Kidney glomerular epithelial cell (primary cell): ENCODE measurements at places on chromosomes 7 and 10.

GRCh38 chr10:51950371-51950995, 251.1 kb upstream of the CSTF2T start:
- DNase-seq = no peak

- DNase-seq = no peak
These were observed 326.9 kb downstream of the GPAM start for GRCh38 chr10:111856631-111857030.

- no peak for DNase-seq
These were observed 68.9 kb downstream of the XRCC2 start for GRCh38 chr7:152607007-152607406.

GRCh38 chr7:129607471-129608120, 3.9 kb upstream of the NRF1 start:
- DNase-seq = no peak

- DNase-seq = no peak
These were observed 462 bp upstream of the CISD1 start for GRCh38 chr10:58268454-58268945.

DNA sequence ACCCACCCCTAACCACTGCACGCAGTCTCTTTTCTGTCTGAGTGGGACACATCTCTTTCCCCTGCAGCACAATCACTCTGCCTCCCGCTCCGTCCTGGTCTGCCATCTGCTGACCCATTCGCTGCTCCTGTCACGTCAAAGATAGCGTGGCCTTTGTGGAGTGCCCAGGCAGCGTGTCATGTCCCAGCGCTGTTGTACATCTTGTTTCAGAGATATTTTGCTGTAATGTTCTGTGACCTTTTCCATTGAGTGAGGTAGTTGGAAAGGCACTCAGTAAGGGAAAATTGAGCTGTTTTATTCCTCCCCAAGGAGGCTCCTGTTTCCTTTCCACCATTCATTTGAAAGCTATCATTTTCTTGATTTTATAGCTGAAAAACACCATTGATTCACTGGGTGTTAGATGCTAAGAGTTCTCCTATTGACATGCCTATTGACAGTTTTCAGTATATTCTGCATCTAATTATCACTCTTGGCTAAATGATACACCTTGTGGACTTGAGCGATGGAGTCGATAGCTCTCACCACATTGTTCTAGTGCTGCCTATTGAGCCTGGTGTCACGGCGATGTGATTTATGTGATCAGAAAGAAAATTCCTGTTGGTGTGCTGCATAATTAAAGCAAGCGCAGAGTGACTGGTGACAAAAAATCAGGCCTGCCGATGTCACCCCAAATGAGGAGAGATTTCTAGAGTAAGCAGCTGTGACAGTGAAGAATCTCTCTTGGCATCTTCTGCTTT, 372.6 kb downstream of the LRMDA start:
- DNase-seq = no peak

GRCh38 chr7:139203992-139204391, 27.0 kb upstream of the UBN2 start:
- DNase-seq = no peak

GRCh38 chr7:66502230-66503035, 126.2 kb upstream of the KCTD7 start:
- DNase-seq = no peak

DNA sequence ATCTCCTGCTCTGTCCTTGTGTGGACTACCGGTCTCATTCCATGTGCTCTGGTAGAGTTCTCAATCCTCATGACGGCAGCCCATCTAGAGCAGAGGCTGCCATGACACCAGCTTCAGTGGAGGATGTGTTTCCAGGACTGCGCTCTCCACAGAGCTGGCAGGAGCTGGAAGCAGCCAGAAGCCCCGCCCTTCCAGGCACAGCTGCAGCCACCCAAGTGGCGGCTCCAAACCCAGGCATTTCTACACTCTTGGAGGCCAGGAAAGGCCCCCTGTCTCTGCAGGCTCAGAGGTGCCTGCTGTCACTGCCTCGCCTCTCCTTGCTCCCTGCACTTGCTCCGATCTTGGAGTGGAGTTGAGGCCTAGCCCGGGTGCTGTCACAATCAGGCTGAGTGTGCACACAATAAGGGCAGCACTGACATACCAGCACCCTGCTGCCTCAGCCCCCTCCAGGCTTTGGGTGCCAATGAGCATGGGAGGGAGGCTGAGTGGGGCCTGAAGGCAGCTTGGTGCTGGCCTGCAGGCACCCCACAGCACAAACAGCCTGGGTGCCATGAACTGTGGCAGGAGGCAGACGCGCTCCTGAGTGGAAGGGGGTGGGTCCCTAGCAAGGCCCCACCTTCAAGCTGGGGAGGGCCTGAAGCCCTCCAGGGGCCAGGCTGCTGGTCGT, 122.1 kb downstream of the LRRN3 start:
- no peak for DNase-seq

- DNase-seq = no peak
These were observed 54.2 kb upstream of the EBF3 start for GRCh38 chr10:130018265-130018664.

- DNase-seq = peak; percentile 2
These were observed 223.8 kb upstream of the CCDC6 start for GRCh38 chr10:60130130-60130579.

- DNase-seq = no peak
These were observed 143.4 kb downstream of the TMEM168 start for GRCh38 chr7:112646783-112647182.

GRCh38 chr10:34804306-34804705, 10.8 kb downstream of the PARD3 start:
- DNase-seq = no peak
